Glomerular endothelial cell (primary cell): ENCODE measurements at places on chromosomes 1 and 21. TPM values are rescaled to one million over a fixed set of nuclear protein-coding genes. Genes with fewer than 3 reads are reported as not detected.

DNA sequence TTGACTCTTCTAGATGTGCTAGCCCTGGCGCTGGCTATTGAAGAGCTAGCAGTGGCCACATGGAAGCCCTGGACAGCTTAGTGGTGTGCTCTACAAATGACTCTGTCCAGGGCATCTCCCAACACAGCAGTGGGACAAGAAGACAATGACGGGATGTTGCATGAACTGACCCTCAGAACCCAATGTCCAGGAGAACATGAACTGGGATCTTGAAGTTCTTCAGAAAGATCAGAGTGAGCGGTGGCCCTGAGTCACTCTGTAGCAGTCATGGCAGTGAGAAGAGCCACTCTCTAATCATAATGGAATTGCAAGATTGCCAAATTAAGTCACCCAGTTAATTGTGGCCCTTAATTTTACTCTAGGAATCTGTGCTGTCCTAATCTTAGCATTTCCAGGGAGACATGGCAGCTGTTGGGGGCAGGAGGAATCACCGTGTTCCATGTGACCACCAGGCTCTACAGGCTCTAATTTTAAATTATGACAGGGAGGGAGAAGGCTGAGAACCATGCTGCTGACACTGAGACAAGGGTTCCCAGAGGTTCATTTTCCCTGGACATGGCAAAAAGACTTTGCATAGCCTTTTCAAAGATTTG lies 10.2 kb upstream of the OBSCN start:
- DNase-seq, result no peak

Gene MROH9
- total RNA-seq, result not detected in 2 replicates

GRCh38 chr1:6538956-6539355 lies 15.4 kb downstream of the NOL9 start:
- DNase-seq, result no peak

Gene FCAMR
- total RNA-seq, result not detected in 2 replicates

Gene RUNX3
- 0.06 TPM in 1 of 2 replicates, not detected in the other for total RNA-seq

DNA sequence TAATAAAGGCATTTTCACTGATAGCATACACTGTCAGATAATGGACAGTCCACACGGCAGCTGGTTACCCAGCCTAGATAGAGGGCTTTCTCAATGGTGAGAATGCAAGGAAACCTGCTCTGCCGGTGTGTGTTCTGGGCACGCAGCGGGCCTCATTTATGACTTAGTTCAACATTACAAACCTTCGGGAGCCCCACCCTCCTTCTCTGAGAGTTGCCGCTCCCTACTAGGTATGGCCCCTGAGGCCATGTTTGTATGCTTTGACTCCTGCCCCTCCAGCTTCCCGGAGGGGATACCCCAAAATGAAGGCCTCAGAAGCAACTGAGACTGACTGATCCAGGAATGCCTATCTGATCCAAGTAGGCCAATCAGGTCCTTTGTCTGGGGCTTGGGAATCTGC lies 17.2 kb upstream of the FABP3 start:
- DNase-seq, result no peak

GRCh38 chr1:169043823-169044222 lies 62.7 kb upstream of the ATP1B1 start:
- no peak for DNase-seq

- no peak for DNase-seq
Measured at GRCh38 chr1:223706077-223706973, 6.0 kb upstream of the CAPN2 start.

Gene NLRP3
- 0.58 and 1.0 TPM in 2 replicates for total RNA-seq

DNA sequence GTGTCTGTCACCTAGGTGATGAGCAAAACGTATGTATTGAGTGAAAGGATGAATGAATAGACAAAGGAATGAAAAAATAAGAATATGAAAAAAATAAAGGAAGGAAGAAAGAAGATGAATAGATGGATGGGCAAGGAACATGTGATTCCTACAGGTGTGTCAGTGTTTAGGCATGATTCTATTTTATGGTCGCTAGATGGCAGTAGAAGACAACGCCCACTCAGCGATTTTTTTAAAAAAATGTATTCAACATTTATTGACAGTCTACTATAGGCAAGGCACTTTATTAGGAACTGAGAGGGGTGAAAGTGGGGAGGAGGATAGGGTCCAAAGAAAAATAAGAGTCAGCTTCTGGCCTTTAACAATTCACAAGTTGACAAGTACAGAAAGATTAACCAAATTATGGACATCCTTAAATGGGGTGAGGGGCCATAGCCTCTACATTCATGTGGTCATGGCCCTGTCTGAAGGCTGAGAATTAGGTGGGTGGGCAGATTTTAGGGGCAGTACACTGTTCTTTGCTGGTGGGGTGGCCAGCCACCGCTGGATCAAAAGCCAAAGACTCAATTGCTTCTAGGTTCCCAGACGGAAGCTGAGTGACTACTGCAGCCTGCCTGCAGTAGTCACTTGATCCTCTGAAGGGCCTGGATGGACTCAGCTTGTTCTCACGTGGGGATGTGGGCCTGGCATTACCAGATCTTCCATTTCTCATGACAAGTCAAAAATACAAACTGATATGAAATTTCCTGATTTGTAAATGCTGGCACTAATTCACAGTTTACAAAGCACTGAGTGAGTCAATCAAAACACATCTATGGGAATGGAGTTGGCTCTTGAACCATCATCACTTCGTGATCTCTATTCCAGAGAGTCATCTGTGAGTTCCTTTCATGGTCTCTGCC lies 83.9 kb downstream of the FASLG start:
- no peak for DNase-seq

GRCh38 chr1:192476802-192477298 lies 98.7 kb upstream of the RGS1 start:
- DNase-seq, result no peak

Gene ATP1A4
- not detected in 2 replicates for total RNA-seq

Gene ASAP3
- total RNA-seq, result 9.8 and 10.6 TPM in 2 replicates

Gene WNT9A
- 2.8 and 3.7 TPM in 2 replicates for total RNA-seq

DNA sequence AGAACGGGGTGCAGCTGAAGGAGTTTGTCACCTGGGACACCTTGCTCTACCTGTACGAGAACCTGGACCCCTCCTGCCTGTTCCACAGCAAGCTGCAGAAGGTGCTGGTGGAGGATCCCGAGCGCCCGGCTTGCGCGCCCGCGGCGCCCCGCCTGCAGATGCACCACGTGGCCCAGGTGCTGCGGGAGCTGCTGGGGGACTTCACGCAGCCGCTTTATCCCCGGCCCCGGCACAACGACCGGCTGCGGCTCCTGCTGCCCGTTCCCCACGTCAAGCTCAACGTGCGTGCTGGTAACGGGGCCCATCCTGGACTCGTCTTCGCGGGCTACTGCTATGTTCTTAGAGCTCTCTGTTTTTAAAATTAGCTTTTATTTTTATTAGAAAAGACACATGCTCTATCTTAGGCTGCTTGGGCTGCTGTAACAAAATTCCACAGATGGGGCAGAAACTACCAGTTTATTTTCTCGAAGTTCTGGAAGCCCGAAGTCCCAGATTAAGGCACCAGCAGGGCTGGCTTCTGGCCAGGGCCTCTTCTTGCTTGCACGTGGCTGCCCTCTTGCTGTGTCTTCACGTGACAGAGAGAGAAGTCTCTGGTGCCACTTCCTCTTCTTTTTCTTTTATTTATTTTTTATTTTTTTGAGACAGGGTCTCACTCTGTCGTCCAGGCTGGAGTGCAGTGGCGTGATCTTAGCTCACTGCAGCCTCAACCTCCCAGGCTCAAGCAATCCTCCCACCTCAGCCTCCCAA lies 38.1 kb downstream of the TRPM2 start:
- no peak for DNase-seq

GRCh38 chr1:236869911-236870310 lies 74.8 kb downstream of the MTR start:
- no peak for DNase-seq

- DNase-seq, result no peak
Measured at GRCh38 chr1:40706626-40707025, 15.1 kb downstream of the NFYC start.

Gene MAB21L3
- total RNA-seq, result not detected in 2 replicates

DNA sequence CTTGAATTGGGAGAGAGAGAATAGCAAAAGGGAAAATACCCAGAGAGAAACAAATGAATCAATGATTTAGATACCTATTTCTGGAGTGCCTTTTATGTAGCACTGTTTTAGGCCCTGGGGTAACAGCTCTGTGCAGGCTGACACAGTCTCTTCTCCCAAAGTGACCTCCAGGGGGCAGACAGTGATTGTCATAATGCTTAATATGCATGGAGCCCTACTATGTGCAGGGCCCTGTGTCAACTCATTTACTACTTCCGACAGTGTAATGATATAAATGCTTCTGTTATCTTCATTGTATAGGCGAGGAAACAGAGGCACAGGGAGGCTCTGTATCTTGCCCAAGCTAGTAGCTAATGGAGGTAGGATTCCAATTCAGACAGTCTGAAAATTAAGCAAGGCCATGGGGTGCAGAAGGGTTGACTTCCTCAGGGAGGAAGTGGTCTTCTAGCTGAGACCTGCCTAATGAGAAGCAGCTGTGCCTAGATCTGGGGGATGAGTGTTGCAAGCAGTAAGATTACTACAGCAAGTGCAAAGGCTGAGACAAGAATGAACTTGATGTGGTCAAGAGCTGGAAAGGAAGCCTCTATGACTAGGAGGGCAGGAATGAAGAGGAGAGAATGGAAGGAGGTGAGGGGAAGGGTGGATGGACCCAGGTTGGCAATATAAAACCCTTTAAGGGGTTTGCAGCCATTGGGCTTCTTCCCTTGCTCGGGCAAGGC lies 16.2 kb upstream of the SERINC2 start:
- DNase-seq, result no peak

DNA sequence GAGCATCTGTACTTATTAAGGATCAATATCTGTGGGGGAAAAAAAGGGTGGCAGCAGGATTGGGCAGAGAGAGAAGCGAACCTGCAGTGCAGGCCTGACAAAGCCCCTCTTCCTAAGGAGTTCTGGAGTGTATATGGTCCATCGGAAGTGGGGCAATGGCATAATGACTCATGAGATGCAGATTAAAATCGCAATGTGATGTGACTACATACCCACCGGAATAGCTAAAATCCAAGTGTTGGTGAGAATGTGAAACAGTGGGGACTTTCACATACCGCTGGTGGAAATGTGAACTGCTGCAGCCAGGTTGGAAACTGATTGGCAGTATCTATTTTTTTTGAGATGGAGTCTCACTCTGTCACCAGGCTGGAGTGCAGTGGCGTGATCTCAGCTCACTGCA lies 8.2 kb upstream of the CREG1 start:
- DNase-seq, result no peak

Gene EVI5
- total RNA-seq, result 23.7 and 28.2 TPM in 2 replicates

GRCh38 chr1:77413541-77414335 lies 131.9 kb downstream of the AK5 start:
- no peak for DNase-seq

GRCh38 chr1:106768077-106768476 lies 288.4 kb upstream of the PRMT6 start:
- DNase-seq, result no peak

DNA sequence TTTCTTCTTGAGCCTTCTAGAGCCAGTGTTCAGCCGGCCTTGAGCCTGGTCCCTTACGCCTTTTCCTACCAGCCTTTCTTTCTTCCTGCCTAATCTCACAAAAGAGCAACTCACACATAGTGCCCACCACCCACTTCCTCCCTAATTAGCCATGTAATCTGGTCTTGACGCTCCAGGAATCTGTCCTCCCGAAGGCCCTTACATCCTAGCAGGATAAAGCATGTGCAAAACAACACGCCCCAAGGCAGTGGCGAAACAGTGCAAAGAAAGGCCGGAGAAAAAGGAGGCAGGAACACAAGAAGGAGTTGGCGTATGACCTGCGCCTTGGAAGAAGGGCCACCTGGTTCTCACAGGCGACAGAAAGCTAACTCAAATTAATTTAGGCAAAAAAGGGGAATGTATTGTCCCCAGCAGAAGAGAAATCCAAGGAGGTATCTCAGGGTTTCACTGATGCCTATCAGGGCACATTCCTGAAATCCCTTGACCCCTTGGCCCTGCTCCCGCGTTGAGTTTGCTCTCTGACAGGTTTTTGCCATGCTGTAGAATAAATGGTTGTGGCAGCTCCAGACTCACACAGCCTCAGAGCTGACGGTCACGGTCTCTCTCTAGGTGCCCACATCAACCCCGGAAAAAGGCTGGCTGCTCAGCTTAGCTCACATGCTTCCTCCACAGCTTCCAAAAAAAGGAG lies 79.0 kb downstream of the ZNF281 start:
- DNase-seq, result no peak

DNA sequence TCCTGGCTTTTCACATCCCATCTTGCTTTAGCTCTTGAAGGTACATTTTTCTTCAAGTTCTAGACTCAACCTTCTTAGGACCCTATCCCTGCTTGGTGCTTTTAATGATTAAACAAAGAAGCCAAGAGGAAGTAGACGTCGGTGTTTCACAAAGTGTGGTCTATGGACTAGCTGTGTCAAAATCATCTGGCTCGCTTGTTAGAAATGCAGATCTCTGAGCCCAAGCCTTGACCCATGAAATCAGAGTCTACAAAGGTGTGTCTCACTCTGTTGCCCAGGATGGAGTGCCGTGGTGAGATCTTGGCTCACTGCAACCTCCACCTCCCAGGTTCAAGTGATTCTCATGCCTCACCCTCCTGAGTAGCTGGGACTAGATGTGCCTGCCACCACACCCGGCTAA lies 295.5 kb upstream of the KAZN start:
- DNase-seq, result no peak

DNA sequence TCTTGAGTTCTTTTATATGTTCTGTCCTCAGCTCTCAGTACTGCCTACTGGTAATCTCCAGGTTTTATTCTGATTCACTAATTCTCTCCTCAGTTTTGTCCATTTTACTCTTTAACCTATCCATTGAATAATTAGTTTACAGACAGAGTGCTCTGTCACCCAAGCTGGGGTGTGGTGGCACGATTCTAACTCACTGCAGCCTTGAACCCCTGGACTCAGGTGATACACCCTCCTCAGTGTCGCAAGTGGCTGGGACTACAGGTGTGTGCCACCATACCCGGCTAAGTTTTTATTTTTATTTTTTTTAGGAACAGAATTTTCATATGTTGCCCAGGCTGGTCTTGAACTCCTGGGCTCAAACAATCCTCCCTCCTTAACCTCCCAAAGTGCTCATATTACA lies 14.0 kb downstream of the RAB4A start:
- DNase-seq, result no peak

Gene PTGS2
- 2.1 and 6.7 TPM in 2 replicates for total RNA-seq
